GM04503 (cell line): ENCODE measurements at places on chromosomes 2 and 18.

DNA sequence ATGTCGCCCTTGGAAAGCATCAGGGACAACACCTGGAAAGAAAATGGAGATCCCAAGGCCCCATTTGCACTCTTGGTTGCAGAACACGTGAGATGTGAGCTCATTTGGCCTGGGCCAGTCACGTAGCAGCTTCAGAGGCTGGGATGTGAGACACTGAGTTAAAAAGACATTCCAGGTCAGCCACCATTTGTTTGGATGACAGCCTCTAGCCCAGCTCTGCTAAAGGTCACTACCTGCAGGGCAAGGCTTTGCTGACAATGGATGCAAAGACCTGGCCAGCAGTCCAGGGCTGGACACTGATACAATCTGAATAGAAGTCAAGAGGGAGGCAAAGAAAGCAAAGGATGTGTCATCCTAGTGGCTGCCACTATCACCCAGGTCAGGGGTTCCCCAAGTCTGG is 83.9 kb upstream of the LRPPRC start:
- no peak for DNase-seq

- DNase-seq: no peak
Measured at GRCh38 chr2:112024231-112024630, 30.8 kb upstream of the TMEM87B start.

- DNase-seq: no peak
Measured at GRCh38 chr2:20226152-20226545, 1.2 kb upstream of the SDC1 start.

DNA sequence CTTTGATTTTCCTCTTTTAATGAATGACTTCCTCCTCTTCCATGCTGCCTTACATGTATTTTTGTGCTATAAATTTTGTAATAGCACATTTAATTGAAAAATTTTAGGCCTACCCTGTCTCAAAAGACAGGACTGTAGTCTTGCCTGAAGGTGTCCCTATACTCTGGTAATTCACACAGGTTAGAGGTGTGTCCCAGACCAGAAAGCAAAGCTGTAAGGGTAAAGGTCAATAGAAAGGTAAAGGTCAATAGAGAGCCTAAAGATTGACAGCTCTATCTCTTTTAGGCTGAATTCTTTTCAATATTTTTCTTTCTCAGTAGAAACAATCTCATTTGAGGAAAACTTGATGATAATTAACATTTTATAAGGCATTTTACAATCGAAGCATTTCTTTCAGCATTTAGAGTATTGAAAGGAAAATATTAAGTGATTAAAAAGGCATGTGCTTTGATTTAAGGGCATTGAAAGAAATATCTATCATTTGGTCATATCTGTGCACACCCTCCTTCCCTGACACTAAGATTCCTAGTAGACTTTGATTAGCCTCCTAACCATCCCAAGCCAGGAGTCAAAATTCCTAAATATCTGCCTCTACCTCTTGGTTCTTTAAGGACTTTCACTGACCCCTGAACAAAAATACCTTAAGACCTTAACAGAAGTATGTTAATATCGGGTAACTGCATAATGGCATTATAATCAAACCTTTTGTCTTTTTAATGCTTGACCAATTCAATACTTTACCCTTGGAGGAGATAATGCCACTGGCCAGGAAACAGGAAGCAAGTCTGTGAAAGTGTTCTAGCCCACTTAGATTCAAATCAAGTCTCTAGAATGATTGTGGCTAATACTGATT is 161.8 kb upstream of the DTNA start:
- DNase-seq: no peak

GRCh38 chr2:48799601-48800000 is 44.1 kb upstream of the LHCGR start:
- DNase-seq: no peak

- no peak for DNase-seq
Measured at GRCh38 chr18:48765053-48765452, 185.7 kb downstream of the SMAD7 start.

DNA sequence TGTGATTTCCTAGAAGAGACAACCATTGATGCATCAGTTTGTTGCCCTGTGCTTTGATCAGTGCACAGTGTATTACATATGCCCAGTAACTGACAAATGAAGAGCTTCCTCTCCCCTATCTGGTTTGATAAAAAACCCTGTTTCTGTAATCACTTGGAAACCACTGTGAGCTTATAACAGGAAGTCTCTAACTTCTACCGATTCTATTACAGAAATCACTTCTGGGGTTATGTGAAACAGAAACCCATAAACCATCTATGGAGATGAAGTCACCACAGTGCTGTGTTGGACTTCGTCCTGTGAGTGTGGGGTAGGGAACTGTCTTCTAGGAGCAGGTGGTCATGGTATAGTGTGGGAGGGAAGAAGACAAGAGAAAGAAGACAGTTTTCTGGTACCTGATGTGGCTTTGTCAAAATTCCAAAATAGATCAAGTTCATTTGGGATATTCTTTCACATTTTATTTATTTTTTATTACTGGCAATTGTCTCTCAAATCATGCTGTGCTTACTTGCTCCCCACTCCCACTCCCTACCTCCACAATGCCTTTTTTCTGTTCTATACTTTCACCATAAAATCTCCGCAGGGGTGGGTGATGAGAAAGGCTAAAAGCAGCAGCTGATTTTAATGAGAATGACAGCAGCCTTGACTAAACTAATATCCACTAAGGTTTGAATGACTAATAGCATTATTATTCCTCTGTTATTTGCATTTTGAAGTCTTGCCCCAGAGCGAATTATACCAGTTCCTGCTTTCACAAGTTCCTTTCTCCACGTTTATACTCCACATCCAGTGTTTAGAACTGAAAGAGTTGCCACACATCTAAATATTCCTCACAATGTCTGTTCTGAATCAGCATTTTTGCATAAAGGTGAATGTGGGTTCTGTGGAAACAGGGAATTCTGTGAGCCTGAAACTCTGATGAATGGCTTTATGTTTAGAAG is 41.7 kb upstream of the RND3 start:
- peak; percentile 83 for DNase-seq

- no peak for DNase-seq
Measured at GRCh38 chr2:64474121-64474571, 20.2 kb downstream of the LGALSL start.

DNA sequence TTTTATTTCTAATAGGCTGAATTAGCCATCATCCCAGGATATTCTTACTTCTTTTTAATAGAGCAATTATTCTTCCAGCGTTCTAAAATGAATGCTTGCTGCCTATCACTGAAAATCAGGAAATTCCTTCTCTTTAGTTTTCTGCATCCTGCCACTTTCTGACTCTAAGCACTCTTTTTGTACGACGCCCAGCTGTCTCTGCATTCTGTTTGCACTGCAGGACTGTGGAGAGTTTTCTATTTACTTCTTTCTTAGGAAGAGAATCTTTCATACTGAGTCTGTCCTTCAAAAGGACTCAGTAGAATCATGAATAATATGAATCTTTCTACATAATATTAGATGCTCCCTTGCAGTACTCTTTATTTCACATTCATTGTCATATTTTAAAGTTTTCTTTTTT is 360.4 kb upstream of the DSEL start:
- DNase-seq: no peak

DNA sequence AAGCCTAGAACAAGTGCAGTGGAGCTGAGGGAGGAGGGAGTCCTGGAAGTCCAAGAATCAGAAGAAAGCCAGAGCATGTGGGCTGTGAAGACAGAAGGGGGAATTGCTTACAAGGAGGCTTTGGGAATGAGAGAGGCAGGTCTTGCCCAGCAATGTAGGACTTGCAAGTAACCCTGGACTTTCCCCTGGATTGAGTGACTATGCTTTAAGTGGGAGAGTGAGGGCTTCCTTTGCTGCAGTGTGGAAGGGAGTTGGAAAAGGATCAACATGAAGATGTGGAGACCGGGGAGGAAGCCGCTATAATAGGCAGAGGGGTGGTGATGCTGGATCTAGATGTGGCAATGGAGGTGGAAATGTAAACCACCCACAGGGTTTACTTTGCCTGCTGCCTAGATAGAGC is 13.8 kb upstream of the SCYGR1 start:
- no peak for DNase-seq

DNA sequence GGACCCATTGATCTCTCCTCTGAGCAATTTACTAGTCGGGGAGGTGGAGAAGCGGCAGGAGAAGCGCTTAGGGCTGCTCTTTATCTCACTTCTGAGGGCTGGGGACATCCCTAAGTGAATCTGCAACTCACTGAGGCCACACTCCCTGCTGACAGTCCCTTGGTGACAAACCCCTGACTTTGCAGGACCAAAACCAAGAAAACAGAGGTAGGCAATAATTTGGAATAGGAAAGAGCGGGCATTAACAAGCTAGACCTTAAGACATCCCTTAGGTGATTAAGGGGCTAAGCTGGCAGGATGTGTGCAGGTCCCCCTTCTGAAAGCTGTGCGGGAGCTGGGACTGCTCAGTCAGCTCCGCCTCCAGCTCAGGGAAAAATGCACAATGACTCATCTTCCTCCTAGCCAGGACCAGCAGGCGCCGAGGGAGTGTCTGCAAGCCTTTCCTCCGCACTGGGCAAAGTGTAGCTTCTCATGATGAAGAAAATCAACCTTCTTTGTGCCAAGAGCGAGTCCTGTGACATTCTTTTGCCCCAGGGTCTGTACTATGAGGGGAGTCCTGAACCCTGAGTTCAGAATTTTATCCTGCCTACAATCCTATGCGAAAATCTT is 63.3 kb downstream of the BOD1L2 start:
- DNase-seq: peak; percentile 24

- no peak for DNase-seq
Measured at GRCh38 chr2:185374878-185375277, 363.7 kb upstream of the FSIP2 start.

DNA sequence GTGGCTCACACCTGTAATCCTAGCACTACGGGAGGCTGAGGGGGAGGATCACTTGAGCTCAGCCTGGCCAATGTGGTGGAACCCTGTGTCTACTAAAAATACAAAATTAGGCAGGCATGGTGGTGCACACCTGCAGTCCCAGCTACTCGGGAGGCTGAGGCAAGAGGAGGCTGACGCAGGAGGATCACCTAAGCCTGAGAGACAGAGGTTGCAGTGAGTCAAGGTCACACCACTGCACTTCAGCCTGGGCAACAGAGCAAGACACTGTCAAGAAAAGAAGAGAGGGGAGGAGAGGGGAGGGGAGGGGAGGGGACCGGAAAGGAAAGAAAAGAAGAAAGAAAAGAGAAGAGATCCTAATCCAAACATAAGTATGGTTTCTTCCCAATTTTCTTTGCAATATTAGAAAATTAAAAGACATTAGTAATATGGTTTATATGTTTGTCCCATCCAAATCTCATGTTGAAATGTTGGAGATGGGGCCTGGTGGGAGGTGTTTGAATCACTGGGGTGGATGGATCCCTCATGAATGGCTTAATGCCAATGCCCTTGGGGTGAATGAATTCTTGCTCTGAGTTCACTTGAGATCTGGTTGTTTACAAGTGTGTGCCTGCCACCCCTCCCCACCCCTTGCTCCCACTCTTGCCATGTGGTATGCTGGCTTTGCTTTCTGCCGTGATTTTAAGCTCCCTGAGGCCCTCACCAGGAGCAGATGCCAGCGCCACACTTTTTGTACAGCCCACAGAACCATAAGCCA is 50.7 kb downstream of the TRIP12 start:
- no peak for DNase-seq

DNA sequence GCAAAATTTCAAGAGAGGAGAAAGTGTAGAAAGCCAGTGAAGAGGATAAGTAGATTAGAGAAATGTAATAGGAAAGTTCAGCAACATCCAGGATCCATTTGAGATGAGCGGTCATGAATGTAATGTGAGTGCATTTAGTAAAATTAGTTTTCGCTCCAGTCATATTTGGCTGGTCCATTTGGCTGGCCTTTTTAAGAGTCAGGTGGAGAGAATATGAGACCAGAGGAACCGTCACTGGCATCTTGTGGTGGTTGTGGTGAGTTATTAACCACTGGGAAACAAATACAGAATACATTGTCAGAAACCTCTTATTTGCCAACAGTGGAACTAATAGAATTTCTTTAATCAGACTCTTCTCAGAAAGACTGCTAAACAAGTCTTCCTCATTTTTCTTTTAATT is 1064.3 kb upstream of the CDH2 start:
- no peak for DNase-seq

- no peak for DNase-seq
Measured at GRCh38 chr2:118190474-118190873, 102.2 kb downstream of the INSIG2 start.

GRCh38 chr2:147027436-147027835 is 817.4 kb upstream of the ACVR2A start:
- DNase-seq: no peak

GRCh38 chr2:27822049-27822448 is 50.5 kb downstream of the MRPL33 start:
- DNase-seq: no peak

DNA sequence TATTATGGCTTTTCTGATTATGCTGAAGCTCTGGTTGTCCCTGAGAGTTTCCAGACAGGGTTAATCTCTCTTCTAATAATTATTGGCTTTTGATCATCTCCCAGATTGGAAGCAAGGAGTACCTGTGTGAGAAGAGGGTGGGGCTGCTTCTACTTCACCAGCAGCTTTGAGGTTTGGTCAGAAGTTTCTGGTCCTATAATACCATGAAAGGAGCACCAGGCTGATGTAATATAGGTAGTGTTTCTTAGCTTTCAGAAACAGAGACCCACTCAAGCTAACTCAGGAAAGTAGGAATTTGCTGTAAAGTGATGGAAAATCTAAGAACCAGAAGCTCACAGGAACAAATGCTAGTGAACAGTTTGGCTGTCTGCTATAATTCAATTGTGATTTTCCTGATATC is 57.6 kb downstream of the SGPP2 start:
- DNase-seq: no peak

- peak; percentile 11 for DNase-seq
Measured at GRCh38 chr2:145323512-145323911, 803.6 kb upstream of the ZEB2 start.

- DNase-seq: no peak
Measured at GRCh38 chr2:219081701-219082331, 21.1 kb upstream of the IHH start.

DNA sequence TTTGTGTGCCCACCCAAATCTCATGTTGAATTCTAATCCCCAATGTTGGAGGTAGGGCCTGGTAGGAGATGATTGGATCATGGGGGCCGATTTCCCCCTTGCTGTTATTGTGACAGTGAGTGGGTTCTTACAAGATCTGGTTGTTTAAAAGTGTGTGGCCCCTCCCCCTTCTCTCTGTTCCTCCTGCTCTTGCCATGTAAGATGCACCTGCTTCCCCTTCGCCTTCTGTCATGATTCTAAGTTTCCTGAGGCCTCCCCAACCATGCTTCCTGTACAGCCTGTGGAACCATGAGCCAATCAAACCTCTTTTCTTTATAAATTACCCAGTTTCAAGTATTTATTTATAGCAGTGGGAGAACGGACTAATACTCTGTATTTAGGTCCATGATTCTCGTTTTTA is 588.1 kb downstream of the DCDC2C start:
- DNase-seq: no peak

DNA sequence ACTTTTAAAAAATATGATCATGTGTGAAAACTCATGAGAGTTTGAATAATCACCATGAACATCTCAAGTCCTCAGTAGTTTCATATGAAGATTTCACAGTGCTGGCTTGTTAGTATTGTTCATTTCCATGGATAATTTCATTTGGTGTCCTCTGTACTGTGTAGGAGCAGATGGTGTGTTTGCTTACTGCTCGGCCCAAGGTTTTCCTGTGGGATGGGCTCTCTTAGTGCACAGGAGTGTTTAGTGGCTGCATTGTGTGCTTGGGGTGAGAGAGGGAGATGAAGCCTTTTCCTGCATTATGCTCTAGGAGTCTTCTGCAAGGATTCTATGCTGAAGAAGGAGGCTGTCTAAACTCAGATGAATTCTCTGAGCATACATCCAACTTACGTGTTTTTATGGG is 270.6 kb downstream of the SOCS6 start:
- no peak for DNase-seq
